Nephron progenitor cell (in vitro differentiated cells): ENCODE measurements at places on chromosomes 11 and 22.

DNA sequence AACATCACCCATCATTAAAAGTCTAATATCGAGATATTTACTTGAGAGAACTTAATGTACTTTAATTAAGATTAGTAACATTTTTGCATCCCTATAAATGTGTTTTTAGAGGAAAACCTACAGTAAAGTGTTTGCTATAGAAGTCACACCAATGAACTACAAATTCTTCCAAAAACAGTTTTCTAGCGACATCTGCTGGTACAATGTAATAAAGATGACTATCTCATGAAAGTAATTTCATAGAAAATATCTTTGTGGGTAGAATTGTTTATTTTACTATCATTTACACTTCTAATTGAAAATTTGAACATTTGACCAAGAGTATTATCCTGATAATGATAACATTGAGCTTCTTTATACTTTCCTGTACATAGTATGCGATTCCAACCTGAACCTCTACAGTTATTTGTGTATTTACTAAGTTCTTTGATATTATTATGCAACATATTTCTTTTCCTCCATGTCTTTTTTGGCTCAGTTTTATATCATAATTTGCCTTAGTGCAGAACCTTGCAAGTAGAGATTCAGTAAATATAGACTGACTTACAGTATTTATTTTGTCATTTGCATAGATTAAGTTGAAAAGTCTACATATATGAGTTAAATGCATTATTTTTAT, 252.7 kb downstream of the TMEM135 start:
- H3K27me3 ChIP-seq = no peaks in the 10 kb centered on the region
- DNase-seq = peak; percentile 11
- H3K27ac ChIP-seq = no peak overlapping the region
- H3K4me3 ChIP-seq = no peak overlapping the region
- H3K36me3 ChIP-seq = peaks cover 22% of the 10 kb centered on the region
- H3K4me1 ChIP-seq = peaks cover 12% of the 10 kb centered on the region

- H3K27me3 ChIP-seq = peaks cover 7% of the 10 kb centered on the region
- DNase-seq = no peak
- peaks cover 14% of the 10 kb centered on the region for H3K4me1 ChIP-seq
- H3K4me3 ChIP-seq = no peak overlapping the region
- H3K36me3 ChIP-seq = no peaks in the 10 kb centered on the region
Measured at GRCh38 chr11:127049486-127049885, 48.9 kb upstream of the KIRREL3 start.

- H3K4me1 ChIP-seq = peaks cover 10% of the 10 kb centered on the region
- H3K27me3 ChIP-seq = peaks cover 60% of the 10 kb centered on the region
- no peak overlapping the region for H3K27ac ChIP-seq
Measured at GRCh38 chr11:1728301-1728700, 22.1 kb downstream of the IFITM10 start.

DNA sequence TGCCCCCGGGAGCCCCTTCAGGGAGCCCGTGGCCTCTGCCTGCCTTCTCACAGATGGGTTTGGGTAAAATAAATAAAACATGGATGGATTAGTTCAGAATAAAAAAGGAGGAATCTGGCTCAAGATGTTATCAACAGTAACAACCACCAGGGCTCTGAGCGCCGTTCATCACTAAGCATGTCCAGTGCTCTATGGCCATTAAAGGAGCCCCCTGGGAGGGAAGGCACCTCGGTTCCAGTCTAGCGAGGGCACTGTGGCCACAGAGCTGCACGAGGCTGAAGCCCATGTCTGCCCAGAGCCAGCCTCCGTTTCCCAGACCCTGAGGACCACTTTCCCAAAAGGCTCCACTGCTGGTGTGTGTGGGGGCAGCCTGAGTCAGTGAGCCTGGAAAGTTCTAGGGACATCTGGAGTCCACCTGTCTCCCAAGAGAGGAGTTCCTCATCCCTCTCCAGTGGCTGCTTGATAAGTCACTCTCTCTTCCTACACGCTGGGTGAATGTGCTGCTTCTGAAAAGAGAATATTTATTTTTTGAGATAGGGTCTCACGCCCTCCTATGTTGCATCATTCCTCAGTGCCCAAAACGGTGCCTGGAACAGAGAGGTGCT, 614.6 kb downstream of the TBC1D22A start:
- no peak overlapping the region for H3K4me3 ChIP-seq
- H3K36me3 ChIP-seq = peaks cover 9% of the 10 kb centered on the region
- H3K4me1 ChIP-seq = no peaks in the 10 kb centered on the region
- H3K27me3 ChIP-seq = peaks cover 8% of the 10 kb centered on the region

DNA sequence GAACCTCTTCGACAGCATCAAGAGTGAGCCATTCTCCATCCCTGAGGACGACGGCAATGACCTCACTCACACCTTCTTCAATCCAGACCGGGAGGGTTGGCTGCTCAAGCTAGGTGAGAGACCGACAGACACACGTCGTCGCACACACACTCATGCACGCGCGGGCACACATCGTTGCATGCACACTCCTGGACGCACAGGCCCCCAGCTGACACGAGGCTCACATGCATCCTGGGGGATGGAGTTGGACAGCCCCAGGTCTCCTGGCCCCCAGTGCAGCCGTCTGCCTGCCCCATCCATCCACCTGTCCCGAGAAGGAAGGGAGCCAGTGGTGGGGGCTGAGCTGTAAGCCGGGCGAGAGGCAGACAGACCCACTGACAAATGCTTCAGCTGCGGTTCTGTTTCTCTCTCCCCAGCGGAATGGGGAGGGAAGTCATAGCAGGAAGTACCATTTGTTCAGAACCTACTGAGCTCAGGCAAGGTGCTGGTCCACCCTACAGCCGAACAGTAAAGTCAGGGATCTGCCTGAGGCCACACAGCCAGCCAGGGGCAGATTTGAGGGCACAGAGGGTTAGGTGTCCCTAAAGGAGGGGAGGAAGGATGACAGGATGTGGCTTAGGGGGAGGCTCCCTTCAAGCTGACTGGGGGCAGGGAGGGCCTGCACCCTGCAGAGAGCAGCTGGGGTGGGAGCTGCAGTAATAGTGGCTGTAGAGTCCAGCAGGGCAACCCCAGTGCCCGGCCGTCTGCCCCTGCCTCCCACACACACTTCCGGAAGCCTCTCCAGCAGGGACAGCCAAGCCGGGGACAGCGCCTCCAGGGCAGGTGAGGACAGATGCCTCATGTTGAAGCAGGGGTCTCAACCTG, 27.1 kb downstream of the CYTH4 start:
- no peak overlapping the region for H3K4me3 ChIP-seq
- H3K27me3 ChIP-seq = peaks cover 15% of the 10 kb centered on the region
- DNase-seq = no peak

DNA sequence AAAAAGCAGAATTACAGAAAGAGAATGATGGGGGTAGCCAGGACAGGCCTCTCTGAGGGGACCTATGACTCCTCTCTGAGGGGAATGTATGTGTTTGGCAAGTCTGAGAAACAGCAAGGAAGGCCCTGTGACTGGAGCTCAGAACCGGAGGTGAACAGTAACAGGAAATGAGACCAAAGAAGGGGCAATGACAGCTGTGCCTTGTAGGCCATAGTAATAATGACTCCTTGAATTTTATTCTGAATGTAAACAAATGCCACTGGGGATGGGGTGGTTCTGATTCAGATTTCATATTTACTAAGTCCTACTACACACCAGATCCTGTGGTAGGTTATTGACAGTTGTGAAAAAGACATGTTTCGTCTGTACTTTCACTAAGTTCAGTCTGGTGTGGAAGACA, 52.8 kb upstream of the APOA1 start:
- H3K4me1 ChIP-seq = peaks cover 17% of the 10 kb centered on the region
- H3K36me3 ChIP-seq = peaks cover 17% of the 10 kb centered on the region
- DNase-seq = no peak
- H3K4me3 ChIP-seq = no peak overlapping the region
- no peaks in the 10 kb centered on the region for H3K27me3 ChIP-seq
- peak overlapping the region; percentile 52 for H3K27ac ChIP-seq

DNA sequence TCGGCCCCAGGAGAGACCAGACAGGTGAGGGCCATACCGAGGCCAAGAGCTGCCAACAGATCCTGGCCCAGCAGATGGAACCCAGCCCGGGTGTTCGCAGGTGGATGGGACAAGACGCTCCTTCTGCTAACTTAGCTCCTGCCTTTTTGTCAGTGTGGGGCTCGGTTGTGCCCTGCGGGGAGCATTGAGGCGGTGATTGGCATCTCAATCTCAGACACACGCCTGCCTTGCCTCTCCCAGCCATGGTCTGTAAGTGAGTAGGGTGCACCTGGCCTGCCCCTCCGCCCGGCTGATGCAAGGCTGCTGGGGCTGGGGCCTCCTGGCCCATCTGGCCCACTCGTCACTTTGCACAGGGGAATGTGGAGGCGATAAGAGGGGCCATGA, 350.1 kb downstream of the TBC1D22A start:
- H3K36me3 ChIP-seq = peaks cover 5% of the 10 kb centered on the region
- H3K4me3 ChIP-seq = no peak overlapping the region
- no peaks in the 10 kb centered on the region for H3K27me3 ChIP-seq
- peaks cover 33% of the 10 kb centered on the region for H3K4me1 ChIP-seq
- no peak for DNase-seq
- no peak overlapping the region for H3K27ac ChIP-seq

DNA sequence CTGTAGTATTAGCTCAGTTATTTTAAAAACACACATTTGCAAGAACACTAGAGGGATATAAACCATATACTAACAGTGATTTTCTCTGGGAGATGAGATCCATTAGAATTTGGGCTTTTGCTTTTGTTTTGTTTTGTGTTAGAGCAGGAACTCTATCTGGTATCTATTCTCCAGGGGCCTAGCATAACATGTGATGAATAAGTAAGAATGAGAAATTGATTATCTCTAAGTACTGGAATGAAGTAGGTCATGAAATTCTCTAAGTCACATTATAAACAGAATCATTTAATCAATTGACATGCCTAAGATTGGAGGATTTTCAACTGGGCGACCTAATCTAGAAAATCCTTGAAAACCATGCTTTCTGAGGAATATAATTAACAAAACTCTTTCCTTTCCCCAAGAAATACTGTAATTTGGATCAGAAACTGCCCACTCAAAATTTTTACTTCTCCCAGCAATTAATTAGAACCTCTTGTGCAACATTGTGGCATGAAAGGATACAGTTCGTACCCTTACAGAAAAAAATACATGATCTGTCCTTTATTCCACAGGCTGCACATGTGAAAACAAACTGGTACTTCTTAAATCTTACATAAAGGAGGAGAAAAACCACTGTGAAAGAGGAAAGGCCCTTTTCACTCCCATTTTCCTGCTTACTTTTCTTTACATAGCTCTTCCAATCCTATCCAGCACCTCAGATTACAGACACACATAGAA, 93.5 kb downstream of the MRTFA start:
- H3K36me3 ChIP-seq = peaks cover 31% of the 10 kb centered on the region
- peak overlapping the region; percentile 31 for H3K27ac ChIP-seq
- H3K4me3 ChIP-seq = no peak overlapping the region
- DNase-seq = no peak

DNA sequence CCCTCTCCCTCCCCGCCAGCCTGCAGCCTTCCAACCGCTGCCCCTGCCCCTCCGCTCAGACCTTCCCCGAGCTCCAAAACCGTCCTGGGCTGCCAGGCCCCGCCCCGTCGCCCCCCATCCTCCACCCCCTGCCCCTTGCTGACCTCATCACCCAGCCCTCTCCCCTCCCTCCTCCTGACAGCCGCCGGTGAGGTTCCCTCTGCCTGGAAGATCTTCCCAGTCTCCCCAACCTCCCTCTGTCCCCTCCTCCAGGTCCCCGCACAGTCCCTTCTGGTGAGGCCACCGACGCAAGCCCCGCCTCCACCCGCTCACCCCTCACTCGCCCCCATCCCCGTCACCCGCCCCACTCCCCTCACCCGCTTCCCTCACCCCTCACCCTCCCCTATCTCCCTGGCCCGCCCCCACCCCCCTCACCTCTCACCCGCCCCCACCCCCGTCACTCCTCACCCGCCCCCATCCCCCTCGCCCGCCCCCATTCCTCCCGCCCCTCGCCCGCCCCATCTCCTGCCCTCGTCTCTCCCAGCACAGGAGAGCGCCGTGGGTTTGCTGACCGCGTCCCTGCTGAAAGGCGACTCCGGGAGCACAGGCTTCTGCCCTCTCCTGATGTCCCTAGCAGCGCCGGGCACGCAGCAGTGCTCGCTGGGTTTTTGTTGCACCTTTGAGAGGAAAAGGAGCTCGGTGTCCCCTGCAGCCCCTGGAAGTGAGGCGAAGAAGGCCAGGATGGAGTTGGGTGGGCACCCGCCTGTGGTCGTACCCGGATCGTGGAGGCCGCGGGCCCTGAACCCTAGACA, 16.4 kb upstream of the UPK3A start:
- peak overlapping the region; percentile 87 for H3K4me3 ChIP-seq
- peak; percentile 86 for DNase-seq
- no peaks in the 10 kb centered on the region for H3K36me3 ChIP-seq
- H3K27ac ChIP-seq = peak overlapping the region; percentile 91
- H3K27me3 ChIP-seq = peaks cover 26% of the 10 kb centered on the region

DNA sequence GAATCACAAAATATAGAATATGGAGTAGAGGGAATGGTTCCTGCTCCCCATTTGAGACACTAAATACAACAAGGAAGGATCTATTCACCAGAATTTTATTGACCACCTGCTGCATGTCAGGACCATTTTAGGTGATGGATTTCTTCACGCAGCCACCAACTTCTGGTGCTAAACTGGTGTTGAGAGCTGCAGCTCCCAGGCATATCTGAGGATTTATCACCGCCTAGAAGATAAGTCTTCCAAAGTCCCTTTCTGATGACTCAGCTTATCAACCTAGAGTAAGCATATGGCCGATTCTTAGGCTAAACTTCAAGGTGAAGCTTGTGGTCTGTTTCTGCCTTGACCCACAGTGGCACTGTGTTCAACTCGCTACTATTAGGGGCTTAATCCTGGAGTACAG, 6.7 kb downstream of the DDI1 start:
- H3K27me3 ChIP-seq = no peaks in the 10 kb centered on the region
- no peak for DNase-seq
- no peak overlapping the region for H3K27ac ChIP-seq
- no peak overlapping the region for H3K4me3 ChIP-seq

DNA sequence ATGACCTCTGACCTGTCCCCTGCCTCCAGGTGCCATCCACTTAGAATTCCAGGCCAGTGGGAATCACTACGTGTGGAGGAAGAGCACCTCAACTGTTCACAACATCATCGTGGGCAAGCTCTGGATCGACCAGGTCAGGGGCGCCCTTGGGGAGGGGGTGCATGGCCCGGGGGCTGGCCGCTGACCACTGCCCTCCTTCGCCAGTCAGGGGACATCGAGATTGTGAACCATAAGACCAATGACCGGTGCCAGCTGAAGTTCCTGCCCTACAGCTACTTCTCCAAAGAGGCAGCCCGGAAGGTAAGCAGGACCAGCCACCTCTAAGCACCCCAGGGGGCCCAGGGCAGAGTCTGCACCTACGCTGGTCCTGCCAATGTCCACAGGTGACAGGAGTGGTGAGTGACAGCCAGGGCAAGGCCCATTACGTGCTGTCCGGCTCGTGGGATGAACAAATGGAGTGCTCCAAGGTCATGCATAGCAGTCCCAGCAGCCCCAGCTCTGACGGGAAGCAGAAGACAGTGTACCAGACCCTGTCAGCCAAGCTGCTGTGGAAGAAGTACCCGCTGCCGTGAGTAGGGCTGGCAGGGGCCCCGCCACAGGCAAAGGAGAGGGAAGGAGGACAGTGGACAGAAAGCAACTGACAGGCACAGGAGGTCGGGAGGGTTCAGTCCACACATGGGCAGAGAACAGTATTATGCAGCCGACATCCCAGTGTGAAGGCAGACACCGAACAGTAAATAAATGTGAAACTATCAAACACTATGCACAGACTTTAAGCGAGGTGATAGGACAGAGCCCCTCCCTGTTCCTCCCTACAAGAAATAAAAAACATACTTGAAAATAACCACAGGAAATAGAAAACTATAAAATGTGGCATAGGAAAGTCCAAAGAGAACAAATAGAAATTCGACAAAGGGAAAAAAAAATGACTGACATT, 74.9 kb downstream of the MORC2 start:
- H3K36me3 ChIP-seq = peaks cover 17% of the 10 kb centered on the region
- peaks cover 4% of the 10 kb centered on the region for H3K27me3 ChIP-seq
- no peak overlapping the region for H3K4me3 ChIP-seq
- DNase-seq = no peak
- H3K27ac ChIP-seq = peak overlapping the region; percentile 77
